ENCODE measurements at places on chromosomes 7 and 10.

- no peak for DNase-seq
Measured at GRCh38 chr10:43998021-43998809, 349.5 kb upstream of the ZNF32 start.

GRCh38 chr10:108629834-108630233 is 1293.5 kb downstream of the XPNPEP1 start:
- no peak for DNase-seq

DNA sequence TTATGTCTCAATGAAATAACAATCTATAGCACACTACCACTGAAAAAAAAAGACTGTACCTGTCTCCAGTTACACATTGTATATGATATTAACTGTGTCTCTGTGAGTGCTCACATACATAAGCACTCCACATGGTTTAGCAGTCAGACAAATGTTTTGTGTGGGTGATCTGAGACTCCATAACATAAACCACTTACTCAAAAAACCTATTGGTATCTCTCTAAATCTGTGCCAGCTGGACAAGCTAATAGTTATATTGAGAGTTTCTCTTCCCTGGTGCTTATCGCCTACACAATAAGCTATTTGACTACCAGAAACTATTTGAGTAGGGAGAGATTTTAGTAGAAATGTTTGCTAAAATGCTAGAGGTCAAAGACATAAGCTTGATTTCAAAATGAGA is 190.1 kb upstream of the AGR3 start:
- no peak for DNase-seq

DNA sequence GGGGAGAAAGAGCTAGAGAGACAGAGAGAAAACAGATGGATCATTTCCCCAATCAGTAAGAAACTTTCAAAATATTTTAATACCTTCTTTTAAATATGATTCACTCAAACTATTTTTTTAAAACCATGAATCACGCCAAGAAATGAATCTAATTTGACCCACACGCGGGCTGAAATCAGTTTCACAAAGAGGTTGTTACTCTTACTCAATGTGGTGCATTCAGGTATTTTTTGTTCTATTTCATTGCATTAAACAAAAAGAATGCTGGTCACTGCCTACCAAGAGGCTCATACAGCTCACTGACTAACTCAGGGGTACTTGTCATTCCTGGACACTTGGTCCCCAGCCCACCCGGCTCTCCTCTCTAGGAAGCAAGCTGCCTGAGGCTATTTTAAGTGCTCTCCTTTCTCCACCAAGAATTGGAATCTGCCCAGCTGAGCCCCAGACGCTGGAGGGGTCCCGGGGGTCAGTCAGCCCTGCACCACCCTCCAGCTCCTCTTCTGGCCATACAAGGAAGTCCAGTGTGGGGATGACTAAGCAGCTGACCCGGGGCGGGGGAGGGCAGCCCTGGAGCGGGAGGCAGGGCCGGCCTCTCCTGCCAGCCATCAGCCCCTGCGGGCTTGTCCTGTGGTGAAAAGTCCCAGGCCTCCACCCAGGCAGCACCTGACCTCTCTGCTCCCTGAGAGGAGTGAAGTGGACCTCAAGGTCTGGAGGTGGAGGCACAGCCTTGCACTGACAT is 21.7 kb upstream of the PFKP start:
- no peak for DNase-seq

GRCh38 chr7:132118641-132119040 is 457.6 kb downstream of the PLXNA4 start:
- DNase-seq = no peak

GRCh38 chr10:78556705-78557432 is 511.9 kb upstream of the ZMIZ1 start:
- no peak for DNase-seq

DNA sequence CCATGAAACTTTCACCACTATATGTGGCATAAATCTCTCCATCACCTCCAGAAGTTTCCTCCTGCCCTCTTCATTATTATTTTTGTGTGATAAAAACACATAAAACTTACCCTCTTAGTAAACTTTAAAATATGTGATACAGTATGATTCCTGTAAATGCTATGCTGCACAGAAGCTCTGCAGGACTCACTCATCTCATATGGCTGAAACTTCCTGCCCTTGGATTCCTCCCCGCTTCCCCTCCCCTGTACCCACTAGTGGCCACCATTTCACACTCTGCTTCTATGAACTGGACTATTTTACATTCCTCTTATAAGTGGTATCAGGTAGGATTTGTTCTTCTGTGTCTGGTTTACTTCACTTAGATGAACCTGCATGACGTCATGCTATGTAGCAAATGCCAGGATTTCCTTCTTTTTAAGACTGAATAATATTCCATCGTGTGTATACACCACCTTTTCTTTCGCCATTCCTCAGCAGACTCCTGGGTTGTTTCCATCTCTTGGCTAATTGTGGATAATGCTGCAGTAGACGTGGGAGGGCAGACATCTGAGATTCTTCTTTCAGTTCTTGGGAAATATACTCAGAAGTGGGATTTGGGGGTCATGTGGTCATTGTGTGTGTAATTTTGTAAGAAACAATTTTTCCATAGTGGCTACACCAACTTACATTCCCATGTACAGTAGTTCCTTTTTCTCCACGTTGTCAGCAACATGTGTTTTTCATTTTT is 335.2 kb downstream of the SDK1 start:
- DNase-seq = no peak

- no peak for DNase-seq
Measured at GRCh38 chr7:41870461-41871138, 167.7 kb upstream of the INHBA start.

DNA sequence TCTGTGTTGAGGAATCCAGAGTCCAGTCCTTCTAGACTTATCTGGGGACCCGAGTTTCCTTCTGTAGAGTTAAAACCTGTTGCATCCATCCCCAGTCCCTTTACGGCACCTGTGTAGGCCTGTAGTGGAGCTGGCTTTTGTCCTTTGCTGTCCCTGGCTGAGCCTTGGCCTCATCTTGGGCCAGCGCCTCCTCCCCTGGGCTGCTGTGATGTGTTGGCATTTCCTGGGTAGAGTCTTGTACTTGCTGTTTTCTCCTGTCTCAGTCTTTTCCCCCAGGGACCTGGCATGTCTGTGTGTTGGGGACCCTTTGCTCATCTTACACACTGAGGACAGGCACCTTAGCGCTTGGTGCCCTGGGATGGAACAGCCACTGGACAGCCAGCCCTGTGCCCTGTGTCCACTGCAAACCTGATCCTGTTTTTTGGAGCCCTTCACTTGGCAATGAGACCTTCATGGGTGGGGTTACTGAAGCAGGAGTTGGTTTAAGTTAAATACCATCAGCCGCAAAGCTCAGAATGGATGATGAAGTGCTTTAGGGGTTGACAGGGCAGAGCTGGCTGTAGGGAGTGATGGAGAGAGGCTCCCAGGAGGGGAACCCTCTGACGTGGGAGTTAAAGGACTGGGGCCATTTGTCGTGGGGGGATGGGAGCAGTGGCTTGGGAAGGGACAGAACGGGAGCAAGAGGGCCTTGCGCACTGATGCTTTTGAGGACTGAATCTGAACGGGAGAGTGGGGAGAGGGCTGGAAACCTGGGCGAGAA is 50.9 kb downstream of the CUX1 start:
- DNase-seq = no peak

GRCh38 chr7:158368449-158368848 is 219.2 kb downstream of the PTPRN2 start:
- DNase-seq = no peak

GRCh38 chr7:5694912-5695726 is 86.3 kb downstream of the RNF216 start:
- DNase-seq = no peak

Data from LoVo (cell line).